ENCODE measurements at places on chromosomes 5 and 9. TPM values are rescaled to one million over a fixed set of nuclear protein-coding genes. Genes with fewer than 3 reads are reported as not detected.

DNA sequence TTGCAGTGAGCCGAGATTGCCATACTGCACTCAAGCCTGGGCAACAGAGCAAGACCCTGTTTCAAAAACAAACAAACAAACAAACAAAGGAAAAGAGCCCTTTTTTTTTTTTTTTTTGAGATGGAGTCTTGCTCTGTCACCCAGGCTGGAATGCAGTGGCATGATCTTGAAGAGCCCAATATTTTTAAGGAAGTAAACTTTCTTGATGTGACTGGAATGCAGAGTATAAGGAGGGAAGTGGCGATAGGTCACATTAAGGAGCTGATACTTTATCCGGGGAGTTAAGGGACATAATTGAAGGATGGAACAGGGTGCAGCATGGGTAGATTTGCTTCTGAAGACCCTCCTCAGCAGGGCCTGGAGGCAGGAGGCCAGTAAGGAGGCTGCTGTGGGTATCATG, 13.0 kb downstream of the NAIF1 start:
- H3K36me3 ChIP-seq, result no peaks in the 10 kb centered on the region
- H3K4me3 ChIP-seq, result no peak overlapping the region
- no peak for DNase-seq
- no peak overlapping the region for H3K27ac ChIP-seq

The FYB1 gene
- total RNA-seq, result 8.4 TPM

- no peaks in the 10 kb centered on the region for H3K36me3 ChIP-seq
- H3K27ac ChIP-seq, result no peak overlapping the region
- H3K4me1 ChIP-seq, result no peaks in the 10 kb centered on the region
- H3K4me3 ChIP-seq, result no peak overlapping the region
- H3K27me3 ChIP-seq, result no peaks in the 10 kb centered on the region
- DNase-seq, result peak; percentile 73
Observed at GRCh38 chr9:107784235-107784958, 294.8 kb upstream of the KLF4 start.

GRCh38 chr9:131554087-131554842, 8.9 kb downstream of the PRRT1B start:
- H3K27ac ChIP-seq, result no peak overlapping the region
- H3K4me1 ChIP-seq, result no peaks in the 10 kb centered on the region
- no peaks in the 10 kb centered on the region for H3K36me3 ChIP-seq
- H3K27me3 ChIP-seq, result no peaks in the 10 kb centered on the region
- H3K4me3 ChIP-seq, result no peak overlapping the region

- no peak overlapping the region for H3K27ac ChIP-seq
- H3K27me3 ChIP-seq, result no peaks in the 10 kb centered on the region
- no peaks in the 10 kb centered on the region for H3K4me1 ChIP-seq
- no peaks in the 10 kb centered on the region for H3K36me3 ChIP-seq
- no peak overlapping the region for H3K4me3 ChIP-seq
Observed at GRCh38 chr9:90325913-90326653, 316.5 kb downstream of the DIRAS2 start.

DNA sequence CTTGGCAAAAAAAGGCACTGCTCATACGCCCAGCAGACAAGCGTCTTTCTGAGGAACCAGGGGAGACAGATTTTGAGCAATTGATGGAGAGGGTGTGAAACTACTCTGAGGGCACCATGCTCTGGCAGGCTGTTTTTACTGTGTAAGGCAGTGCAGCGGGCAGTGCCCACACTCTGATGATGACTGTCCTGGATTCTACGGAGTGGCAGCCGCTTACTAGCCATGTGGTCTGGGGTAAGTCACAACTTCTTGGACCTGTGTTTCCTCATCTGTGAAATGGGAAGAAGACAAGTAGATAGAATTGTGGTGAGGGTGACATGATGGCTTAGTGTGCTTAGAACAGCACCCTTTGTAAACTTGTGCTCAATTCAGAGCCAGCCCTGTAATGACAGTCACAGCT, 38.8 kb downstream of the FABP6 start:
- H3K4me1 ChIP-seq, result peaks cover 11% of the 10 kb centered on the region
- H3K27ac ChIP-seq, result peak overlapping the region; percentile 59
- DNase-seq, result no peak
- H3K36me3 ChIP-seq, result no peaks in the 10 kb centered on the region

DNA sequence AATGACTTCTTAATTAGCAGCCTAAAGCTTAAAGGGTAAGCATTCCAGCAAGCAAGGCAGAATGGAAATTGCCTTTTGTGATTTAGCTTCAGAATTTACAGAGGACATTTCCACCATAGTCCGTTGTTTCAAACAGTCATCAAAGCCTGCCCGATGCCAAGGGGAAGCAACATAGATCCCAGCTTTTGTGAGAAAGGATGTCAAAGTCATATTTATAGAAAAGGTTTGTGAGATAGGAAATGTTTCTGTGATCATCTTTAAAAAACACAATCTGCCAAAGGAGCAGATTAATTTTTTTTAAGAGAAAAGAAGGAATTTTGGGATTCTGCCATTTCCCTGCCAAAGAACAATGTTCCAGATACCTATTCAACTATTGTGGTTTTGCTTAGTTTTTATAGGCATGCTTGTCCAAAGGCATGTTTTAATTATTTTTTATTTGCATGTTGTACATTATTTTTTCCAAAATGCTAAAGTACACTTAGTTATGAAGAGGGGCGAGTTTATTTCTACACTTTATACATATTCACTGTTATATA, 346.9 kb downstream of the ZNF608 start:
- no peaks in the 10 kb centered on the region for H3K36me3 ChIP-seq
- no peak for DNase-seq
- H3K4me1 ChIP-seq, result no peaks in the 10 kb centered on the region
- no peak overlapping the region for H3K4me3 ChIP-seq
- no peaks in the 10 kb centered on the region for H3K27me3 ChIP-seq
- no peak overlapping the region for H3K27ac ChIP-seq

The XRCC4 gene
- total RNA-seq, result 3.3 TPM

DNA sequence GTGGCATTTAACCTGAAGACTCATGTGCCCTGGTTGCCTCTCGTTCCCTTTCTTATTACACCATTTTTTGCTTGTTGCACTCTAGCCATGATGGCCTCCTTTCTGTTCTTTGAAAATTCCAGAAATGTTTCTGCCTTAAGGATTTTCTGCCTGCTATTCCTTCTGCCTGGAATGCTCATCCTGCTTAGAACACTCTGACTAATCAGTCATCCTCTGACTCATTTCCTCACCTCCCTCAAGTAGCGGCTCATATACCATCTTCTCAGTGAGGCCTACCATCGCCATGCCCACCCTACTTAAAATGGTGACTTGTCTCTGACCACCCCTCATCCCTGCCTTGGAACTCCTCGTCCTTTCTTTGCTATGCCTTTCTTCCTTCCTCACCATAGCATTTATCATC, 68.8 kb downstream of the KIF4B start:
- H3K4me1 ChIP-seq, result no peaks in the 10 kb centered on the region
- H3K27ac ChIP-seq, result no peak overlapping the region
- no peaks in the 10 kb centered on the region for H3K36me3 ChIP-seq

GRCh38 chr5:147483961-147484707, 25.7 kb downstream of the DPYSL3 start:
- H3K27ac ChIP-seq, result peak overlapping the region; percentile 14
- no peaks in the 10 kb centered on the region for H3K36me3 ChIP-seq
- no peak for DNase-seq

The PCDHB13 gene
- 0.19 TPM for total RNA-seq

The DOCK8 gene
- total RNA-seq, result 22.6 TPM

DNA sequence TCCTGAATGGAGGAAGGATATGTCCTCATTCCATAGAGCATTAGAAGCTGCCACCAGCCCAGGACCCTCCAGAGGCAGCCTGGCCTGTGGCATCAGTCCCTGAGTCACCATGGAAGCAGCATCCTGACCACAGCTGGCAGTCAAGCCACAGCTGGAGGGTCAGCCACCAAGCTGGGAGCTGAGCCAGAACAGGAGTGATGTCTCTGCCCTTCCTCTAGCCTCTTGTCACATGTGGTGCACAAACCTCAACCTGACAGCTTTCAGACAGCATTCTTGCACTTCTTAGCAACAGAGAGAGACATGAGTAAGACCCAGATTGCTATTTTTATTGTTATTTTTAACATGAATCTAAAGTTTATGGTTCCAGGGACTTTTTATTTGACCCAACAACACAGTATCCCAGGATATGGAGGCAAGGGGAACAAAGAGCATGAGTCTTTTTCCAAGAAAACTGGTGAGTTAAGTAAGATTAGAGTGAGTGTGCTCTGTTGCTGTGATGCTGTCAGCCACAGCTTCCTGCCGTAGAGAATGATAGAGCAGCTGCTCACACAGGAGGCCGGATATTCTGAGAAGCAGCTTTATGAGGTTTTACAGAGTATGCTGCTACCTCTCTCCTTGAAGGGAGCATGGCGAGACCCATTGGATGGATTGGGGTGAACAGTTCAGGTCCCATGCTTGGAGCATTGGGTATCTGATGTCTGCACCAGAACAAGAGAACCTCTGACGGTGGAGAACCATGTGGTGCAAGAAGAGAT, 13.0 kb upstream of the CYFIP2 start:
- H3K36me3 ChIP-seq, result no peaks in the 10 kb centered on the region
- H3K27ac ChIP-seq, result no peak overlapping the region
- no peaks in the 10 kb centered on the region for H3K27me3 ChIP-seq
- no peaks in the 10 kb centered on the region for H3K4me1 ChIP-seq
- H3K4me3 ChIP-seq, result no peak overlapping the region

DNA sequence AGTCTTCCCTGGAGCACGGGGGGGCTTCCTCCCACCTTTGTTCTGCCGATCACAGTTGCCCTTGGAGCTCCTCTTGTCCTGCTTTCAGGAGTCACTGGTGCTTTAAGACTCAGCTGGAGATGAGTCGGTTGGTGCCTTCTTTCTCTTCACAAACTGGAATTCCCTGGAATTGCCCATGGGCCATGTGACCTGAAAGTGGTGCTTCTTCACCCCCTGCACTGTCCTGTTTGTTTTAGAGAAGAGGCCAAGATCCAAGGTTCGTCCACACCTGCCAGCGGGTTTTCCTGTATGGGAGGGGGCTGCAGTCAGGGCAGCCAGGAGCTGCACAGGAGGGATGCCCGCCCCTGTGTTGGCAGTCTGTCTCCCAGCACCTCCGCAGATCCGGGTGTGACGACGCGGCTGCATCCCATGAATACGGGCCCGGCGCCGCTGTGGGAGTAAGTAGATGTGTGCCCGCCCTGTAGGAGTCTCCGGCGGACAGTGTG, 9.5 kb upstream of the MRPS2 start:
- H3K36me3 ChIP-seq, result peaks cover 2% of the 10 kb centered on the region
- no peak for DNase-seq
- H3K27ac ChIP-seq, result peak overlapping the region; percentile 91

The DDX4 gene
- not detected for total RNA-seq

GRCh38 chr9:78118742-78119473, 87.3 kb upstream of the GNAQ start:
- H3K36me3 ChIP-seq, result no peaks in the 10 kb centered on the region
- H3K4me3 ChIP-seq, result no peak overlapping the region
- no peak for DNase-seq
- H3K27me3 ChIP-seq, result no peaks in the 10 kb centered on the region
- H3K4me1 ChIP-seq, result no peaks in the 10 kb centered on the region

DNA sequence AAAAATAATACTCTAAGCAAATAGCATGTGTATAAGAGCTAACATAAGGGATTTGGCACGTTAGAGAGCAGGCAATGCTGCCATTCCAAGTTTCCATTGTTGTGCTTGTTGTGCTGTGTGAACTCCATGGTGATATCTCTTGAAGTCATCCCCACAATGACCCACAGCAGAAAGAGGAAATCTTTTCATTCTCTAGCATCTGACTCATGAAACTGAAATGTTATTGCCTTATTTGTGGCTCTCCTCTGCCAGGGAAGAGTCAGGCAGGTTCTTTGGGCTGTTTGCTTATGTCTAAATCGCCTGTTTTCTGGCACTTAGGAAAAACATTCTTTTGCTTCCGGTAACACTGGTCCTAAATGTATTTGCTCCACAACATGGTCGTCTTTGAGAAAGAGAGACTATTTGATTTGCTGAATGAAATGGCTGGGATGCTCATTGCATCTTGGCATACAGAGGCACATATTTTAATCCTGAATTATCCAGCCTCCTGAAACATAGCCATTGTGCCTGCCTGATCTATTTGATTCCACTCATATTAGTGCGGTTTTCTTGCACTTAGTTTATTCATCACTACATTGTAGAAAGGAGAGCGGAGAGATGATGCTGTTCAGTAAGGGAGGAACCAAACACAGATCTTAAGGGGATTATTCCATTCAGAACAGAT, 188.8 kb downstream of the CSNK1G3 start:
- no peak overlapping the region for H3K4me3 ChIP-seq
- H3K27ac ChIP-seq, result no peak overlapping the region
- no peaks in the 10 kb centered on the region for H3K36me3 ChIP-seq
- no peaks in the 10 kb centered on the region for H3K27me3 ChIP-seq
- H3K4me1 ChIP-seq, result no peaks in the 10 kb centered on the region

DNA sequence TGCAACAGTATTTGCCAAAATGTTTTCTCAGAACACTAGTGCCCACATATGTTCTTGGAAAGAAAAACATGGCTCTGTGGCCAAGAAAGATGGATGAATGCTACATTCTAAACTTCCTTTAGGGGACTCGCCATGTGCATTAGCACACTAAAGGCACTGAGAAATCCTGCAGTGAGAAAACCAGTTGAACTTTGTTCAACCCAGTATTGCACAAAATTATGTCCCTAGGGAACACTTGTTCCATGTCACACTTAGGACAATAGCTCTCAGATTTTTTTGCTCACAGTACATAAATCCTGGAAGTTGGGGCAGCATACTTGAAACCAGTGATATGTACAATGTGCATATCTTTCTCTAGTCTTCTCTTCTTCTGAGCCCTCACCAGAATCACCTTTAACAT, 96.6 kb downstream of the ADRB2 start:
- no peak overlapping the region for H3K27ac ChIP-seq
- H3K36me3 ChIP-seq, result no peaks in the 10 kb centered on the region
- no peak for DNase-seq
- no peaks in the 10 kb centered on the region for H3K27me3 ChIP-seq
- no peak overlapping the region for H3K4me3 ChIP-seq

DNA sequence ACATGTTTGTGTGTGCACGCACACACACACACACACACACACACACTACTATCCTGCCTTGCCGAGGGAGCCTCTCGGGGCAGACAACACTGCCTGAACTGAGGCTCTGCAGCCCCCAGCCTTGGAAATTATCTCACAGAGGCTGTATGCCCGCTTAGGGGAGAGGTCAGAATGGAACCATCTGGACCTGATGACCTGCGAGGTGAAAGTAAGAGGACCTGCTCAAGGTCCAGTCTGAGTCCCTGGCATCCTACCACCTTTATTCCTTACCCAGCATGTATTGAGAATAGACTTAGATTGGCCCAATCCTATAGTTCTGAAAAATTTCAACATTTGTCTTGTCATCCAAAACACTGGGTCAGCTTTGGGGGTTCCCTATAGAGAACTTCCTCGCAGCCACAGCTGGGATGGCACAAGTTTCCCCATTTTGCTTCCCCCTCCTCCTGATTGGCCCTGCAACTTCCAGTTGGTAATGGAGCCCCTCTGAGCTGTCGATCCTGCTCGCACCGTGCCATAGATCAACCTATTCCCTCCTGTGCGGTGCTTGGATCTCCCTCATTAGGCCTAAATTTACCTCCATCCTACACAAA, 10.2 kb downstream of the MVB12B start:
- H3K4me3 ChIP-seq, result no peak overlapping the region
- no peak overlapping the region for H3K27ac ChIP-seq
- DNase-seq, result no peak
- peaks cover 48% of the 10 kb centered on the region for H3K4me1 ChIP-seq
- no peaks in the 10 kb centered on the region for H3K36me3 ChIP-seq
- H3K27me3 ChIP-seq, result no peaks in the 10 kb centered on the region

- DNase-seq, result no peak
- H3K27me3 ChIP-seq, result no peaks in the 10 kb centered on the region
- no peak overlapping the region for H3K27ac ChIP-seq
Observed at GRCh38 chr5:41368158-41368557, 142.2 kb downstream of the PLCXD3 start.

The NUTM2G gene
- not detected for total RNA-seq

GRCh38 chr5:178467568-178468195, 122.5 kb downstream of the COL23A1 start:
- DNase-seq, result no peak
- no peaks in the 10 kb centered on the region for H3K27me3 ChIP-seq
- H3K36me3 ChIP-seq, result no peaks in the 10 kb centered on the region
- no peak overlapping the region for H3K4me3 ChIP-seq
- H3K4me1 ChIP-seq, result peaks cover 3% of the 10 kb centered on the region

Data from liver (tissue), 10 donors.